ENCODE measurements at places on chromosomes 1 and 21.

DNA sequence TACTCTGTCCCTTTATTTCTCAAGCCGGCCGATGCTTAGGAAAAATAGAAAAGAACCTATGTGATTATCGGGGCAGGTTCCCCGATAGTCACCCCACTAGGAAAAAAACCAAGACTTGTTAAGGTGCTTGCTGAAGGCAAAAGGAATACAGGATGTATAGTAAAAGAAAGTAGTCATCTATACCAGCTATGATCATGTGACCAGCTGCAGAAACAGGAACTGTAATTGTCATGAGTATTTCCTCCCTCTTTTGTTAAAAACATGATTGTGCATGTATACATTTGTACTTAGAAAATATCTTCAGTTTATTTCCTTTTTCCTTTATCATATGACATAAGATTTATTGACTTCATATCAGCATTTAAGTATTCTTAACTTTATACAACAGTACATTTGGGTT is 30.5 kb downstream of the PIGK start:
- no peak for DNase-seq

DNA sequence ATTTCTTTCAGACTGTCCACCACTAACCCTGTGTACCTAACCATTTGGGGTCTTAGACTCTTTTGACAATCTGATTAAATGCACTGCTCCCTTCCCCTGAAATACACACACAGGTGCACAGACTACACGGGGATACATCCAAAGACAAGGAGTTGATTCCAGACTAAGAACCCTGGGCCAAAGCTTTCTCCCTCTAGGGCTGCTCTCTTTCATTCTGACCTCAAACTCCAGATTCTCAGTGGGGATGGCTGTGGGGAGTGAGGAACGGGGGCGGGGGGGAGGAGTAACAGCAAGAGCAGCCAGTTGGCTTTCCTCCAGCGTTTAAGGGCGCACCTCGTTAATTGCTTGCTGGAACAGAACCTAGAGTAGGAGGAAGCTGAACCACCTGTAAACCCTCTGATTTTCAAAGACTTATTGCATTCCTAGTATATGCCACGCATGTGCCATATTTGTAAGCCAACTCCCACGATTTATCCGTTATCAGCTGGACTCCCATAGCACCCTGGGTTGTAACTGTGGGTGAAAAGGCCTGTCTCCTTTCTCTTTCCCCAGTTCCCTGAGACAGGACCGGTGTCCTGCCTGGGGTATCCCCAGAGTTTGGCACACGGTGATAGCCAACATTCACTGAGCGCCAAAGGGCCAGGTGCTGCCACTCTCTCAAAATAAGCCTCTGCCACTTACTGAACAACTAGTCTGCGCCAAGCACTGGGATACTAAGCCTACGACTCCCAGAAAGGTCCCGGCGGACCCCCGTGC is 920 bp downstream of the MTHFR start:
- peak; percentile 52 for DNase-seq

GRCh38 chr21:29215709-29216108 is 83.0 kb upstream of the BACH1 start:
- DNase-seq = no peak

- no peak for DNase-seq
These were observed 113.1 kb downstream of the DNM3 start for GRCh38 chr1:171954361-171954760.

GRCh38 chr1:21436488-21437340 is 3.2 kb upstream of the NBPF3 start:
- no peak for DNase-seq

- no peak for DNase-seq
These were observed 32.6 kb upstream of the LAMC1 start for GRCh38 chr1:182990413-182991144.

- no peak for DNase-seq
These were observed 67.2 kb downstream of the SLC35A3 start for GRCh38 chr1:100036718-100037655.

- DNase-seq = no peak
These were observed 52.5 kb downstream of the CDC7 start for GRCh38 chr1:91553177-91553591.

GRCh38 chr1:48069662-48070395 is 72.6 kb upstream of the TRABD2B start:
- no peak for DNase-seq

GRCh38 chr1:53732912-53733317 is 6.0 kb downstream of the GLIS1 start:
- no peak for DNase-seq

DNA sequence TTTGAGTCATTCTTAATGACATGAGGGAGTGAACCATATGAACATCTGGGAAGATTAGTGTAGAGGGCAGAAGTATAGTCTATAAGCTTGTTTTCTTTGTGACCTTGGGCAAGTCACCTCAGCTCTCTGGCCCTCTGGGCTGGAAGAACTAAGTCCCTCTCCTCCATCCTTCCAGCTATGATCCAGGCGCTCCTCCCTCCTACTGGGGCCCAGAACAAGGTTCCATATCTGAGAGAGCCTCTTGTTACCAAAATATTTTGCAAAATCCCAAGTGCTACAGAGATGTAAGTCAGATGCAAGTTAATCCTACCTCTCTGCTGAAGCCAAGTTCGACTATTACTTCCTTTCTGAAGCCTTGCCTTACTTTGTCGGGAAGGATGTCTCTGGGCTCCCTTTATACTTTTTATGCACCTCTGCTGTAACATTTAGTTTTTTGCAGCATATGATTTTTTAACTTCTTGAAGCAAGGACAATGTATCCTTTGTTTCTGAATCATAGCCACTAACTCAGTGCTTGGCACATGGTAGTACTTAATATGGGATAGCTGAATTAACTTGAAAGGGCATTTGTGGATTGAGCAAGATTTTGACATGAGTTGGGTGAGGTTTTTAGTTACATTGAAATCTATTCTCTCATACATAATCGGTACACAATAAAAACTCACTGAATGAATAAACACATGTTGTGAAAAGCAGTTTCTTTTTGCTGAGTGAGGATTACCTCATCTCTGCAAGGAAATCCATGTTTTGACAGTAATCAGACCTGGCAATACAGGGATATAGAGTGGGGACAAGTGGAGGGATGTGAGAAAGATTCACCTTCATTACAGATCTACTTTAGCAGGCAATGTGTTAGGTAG is 54.7 kb upstream of the BEND5 start:
- DNase-seq = no peak

DNA sequence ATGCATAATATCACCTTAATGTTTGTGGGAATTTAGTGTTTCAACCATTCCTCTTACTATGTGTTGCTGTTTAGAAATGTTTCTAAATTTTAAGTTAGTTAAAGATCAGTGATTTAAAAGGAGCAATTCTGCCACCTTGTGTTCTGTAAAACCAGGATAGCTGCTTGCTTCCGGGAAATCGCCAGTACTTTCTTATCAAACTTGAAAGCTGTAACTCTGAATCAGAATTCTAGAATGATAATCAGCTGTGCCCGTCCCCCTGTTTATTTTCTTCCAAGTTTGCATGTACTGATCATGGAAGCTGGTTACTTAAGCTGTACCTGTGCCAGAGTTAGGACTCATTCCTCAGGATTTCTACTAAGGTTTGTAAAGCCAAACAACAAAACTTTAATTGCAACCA is 656.4 kb downstream of the LTN1 start:
- no peak for DNase-seq

All from activated naive CD4-positive, alpha-beta T cell treated with anti-CD3 and anti-CD28 coated beads, Interleukin-2, amount 10 ng/mL, durations not matched to agents 7 days and 5 days (primary cell).